ENCODE measurements at places on chromosomes 5 and 9.

GRCh38 chr9:109319017-109319625, 1.7 kb downstream of the EPB41L4B start:
- DNase-seq = no peak

- no peak for DNase-seq
Measured at GRCh38 chr9:112838342-112838741, 52.3 kb downstream of the SLC46A2 start.

- DNase-seq = no peak
Measured at GRCh38 chr5:93395010-93395409, 186.0 kb downstream of the NR2F1-AS1 start.

DNA sequence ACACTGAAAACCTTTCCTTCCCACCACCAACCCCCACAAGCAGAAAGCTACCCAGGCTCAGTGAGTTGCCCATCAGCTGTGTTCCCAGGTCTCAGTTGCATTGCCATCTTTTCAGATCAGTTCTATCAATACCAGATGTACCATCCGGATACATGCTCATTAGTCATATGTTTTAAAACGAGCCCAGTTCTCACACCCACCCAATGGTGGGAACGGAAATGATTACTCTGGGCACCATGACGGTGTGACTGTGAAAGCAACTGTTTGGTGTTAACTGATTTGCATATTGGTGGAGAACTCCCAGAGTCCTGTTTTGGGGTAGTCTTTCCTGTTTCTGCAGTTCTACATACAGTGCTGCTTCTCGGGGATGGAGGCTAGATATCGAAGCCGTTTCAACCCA, 212.3 kb downstream of the TRIM36 start:
- no peak for DNase-seq

DNA sequence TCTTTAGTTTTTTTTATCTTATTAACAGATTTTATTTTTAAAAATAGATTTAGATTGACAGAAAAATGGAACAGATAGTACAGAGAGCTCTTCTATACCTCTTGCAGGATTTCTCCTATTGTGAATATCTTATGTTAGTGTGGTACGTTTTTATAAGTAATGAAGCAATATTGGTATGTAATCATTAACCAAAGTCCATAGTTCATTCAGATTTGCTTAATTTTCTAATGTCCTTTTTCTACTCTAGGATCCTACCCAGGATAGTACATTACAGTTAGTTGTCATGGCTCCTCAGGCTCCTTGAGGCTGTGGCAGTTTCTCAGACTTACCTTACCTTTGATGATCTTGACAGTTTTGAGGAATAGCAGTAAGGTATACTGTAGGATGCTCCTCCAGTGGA, 30.4 kb downstream of the PPP2R2B start:
- no peak for DNase-seq

Measured in NCI-H748 treated with DMSO at 0.1 percent for 48 hours (cell line).